ENCODE measurements at places on chromosomes 13 and 19.
A peak's percentile ranks its signal among the peaks of the same experiment; 100 is the strongest.

- no peaks in the 10 kb centered on the region for H3K4me1 ChIP-seq
- H3K27me3 ChIP-seq = no peaks in the 10 kb centered on the region
- H3K27ac ChIP-seq = no peak overlapping the region
These were observed 89.9 kb downstream of the MZT1 start for GRCh38 chr13:72637561-72637960.

DNA sequence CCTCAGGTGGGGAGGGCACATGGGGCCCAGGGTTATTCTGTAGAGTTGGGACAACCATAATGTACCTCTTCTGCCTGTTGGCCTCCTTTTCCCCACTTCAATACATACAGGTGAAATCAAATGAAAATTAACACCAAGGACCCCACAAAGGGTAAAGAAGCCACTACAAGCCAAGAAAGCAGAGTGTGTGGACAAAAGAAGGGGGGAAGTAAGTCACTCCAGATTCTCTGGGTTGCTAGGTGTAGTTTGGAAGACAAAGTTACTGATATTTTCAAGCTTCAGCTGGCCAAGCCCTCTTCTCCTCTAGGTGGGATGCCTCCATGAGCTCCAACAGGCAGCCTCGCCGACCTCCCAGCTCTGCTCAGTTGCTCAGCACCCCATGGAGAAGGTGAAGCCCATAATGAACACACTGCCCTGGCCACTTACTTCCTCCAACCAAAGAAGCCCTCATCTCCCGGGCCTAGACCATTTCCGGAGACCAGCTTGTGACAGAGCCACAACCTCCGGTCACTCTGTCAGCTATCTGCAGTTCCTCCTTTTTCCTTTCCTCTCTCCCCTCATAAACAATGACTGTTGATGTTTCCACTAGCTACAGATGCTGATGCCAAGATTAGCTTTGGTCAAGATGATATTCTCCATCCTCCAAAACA lies 66.8 kb upstream of the MED4 start:
- peaks cover 2% of the 10 kb centered on the region for H3K4me1 ChIP-seq
- no peak for DNase-seq
- H3K36me3 ChIP-seq = no peaks in the 10 kb centered on the region
- H3K27ac ChIP-seq = no peak overlapping the region
- peaks cover 3% of the 10 kb centered on the region for H3K27me3 ChIP-seq

DNA sequence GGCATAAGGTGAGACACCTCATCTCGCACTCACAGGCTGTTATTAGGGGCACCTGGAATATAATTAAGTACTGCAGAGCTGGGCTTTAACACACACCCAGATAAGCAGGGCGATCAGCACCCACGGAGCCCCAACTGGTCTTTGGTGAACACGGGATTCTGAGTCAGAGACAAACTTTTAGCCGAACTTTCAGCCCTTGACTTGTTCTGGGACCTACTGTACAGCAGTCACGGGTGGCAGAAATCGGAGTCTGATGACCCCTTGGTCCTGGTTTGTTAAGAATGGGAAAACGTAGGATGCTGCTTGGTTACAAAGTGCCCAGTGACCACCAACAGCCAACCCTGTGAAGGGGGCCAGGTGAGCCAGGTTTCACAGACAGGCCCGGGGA lies 9.0 kb downstream of the SH3GL1 start:
- peak; percentile 32 for DNase-seq
- peaks cover 37% of the 10 kb centered on the region for H3K4me1 ChIP-seq
- H3K27me3 ChIP-seq = no peaks in the 10 kb centered on the region
- H3K4me3 ChIP-seq = peak overlapping the region; percentile 24
- H3K36me3 ChIP-seq = peaks cover 6% of the 10 kb centered on the region

GRCh38 chr13:29317828-29318227 lies 277.7 kb downstream of the SLC7A1 start:
- H3K4me1 ChIP-seq = no peaks in the 10 kb centered on the region
- no peaks in the 10 kb centered on the region for H3K36me3 ChIP-seq
- H3K27ac ChIP-seq = no peak overlapping the region

DNA sequence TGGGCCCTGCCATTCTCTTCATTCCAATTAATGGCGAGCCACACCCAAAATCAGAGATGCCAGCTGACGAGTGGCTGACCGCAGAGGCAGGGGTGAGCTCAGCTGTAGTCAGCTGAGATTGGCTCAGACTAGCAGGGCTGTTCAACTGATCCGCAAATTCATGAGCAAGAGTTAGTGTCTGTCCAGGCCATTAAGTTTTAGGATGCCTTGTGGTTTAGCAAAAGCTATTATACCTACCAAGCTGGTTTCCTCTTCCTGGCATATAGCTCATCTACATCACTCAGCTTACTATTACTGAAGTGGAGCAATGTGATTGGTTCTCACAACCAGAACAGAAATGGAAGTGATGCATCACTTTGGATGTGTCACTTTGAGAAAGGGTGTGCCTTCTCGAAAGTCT lies 148.7 kb downstream of the NALCN start:
- H3K4me3 ChIP-seq = no peak overlapping the region
- no peak overlapping the region for H3K27ac ChIP-seq
- H3K36me3 ChIP-seq = no peaks in the 10 kb centered on the region
- H3K4me1 ChIP-seq = no peaks in the 10 kb centered on the region
- peak; percentile 81 for DNase-seq
